ENCODE measurements at places on chromosomes 5 and 9. TPM values are rescaled to one million over a fixed set of nuclear protein-coding genes. Genes with fewer than 3 reads are reported as not detected.

Gene RNF183
- not detected for total RNA-seq

Gene KCNIP1
- total RNA-seq, result not detected

Gene PCDHGA4
- 0.11 TPM for total RNA-seq

Gene ARID3C
- 0.27 TPM for total RNA-seq

Gene MAT2B
- total RNA-seq, result 145 TPM

GRCh38 chr9:75866273-75866871, 24.1 kb upstream of the PCSK5 start:
- peak; percentile 53 for DNase-seq

- DNase-seq, result no peak
Measured at GRCh38 chr5:76145945-76146344, 62.8 kb downstream of the SV2C start.

DNA sequence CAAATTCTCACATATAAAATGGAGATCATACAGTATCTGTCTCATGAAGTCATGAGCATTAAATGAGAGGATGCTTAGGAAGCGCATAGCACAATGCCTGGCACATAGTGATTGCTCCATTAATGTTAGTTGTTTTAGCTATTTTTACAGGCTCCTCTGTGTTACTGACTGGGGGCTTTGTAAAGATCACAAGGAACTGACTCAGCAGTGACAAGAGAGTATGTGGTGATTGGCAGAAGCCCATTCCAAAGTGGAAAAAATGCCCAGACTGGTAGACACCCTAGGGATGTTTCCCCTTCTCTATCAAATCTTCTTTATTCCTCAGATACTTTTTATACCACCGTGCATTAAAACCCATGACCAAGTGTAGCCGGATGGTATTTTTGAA, 33.5 kb downstream of the ABLIM3 start:
- no peak for DNase-seq

DNA sequence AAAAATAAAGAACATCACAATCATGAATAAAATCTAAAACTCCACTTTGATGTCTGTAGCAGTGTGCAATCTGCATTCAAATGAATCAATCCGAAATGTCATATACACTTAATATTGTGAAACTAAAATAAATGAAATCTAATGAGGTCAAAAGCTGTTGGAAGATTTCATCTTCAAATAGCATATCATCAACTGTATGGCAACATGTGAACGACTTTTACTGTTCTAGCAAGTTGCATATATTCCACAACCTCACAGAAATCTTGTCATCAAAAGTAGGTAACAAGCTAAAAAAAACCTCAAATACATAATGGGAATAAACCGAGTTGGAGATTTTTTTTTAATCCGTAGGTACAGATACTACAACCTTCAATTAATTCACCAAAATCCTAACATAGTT, 1.2 kb downstream of the PTBP3 start:
- no peak for DNase-seq

DNA sequence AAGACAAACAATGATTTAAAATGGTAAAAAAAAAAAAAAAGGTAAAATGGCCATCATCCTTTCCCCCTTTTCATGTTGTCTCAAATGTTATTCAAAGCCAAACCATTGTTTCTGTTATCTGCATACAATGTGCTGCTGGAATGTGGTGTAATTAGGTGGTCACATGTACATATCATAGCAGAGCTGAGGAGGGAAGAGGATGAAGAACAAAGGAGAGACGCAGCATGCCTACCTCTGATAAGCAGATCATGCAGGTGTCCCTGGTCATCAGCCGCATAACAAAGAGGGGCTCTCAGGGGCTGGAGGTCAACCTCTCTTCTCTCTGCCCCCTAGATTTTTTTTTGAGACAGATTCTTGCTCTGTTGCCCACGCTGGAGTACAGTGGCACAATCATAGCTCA, 141.0 kb downstream of the CARTPT start:
- DNase-seq, result no peak

DNA sequence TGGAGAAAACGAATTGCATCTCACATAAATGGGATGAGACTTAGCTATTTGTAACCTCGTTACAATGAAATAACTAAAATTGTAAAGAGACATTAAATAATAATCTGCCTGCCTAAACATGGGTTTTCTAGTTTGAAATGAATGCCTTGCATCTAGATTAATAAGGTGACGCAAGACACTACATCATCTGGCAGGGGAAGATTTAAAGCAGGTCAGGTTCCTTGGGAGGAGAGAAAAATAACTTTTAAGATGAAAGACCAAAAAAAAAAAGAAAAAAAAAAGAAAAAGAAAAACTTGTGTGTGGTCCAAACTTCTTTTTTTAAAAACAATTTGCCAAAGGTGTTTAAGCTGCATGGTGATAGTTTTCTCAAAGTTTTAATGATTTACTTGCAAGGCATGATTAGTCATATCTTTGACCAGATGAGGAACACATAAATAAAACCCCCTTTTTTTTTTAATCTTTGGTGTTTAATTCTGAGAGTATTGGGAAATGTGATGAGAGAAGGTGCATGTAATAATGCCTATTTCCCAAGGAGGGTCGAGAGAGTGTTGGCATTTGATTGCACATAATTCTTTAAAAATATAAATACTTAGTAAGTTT, 122.9 kb upstream of the ADAMTSL1 start:
- no peak for DNase-seq

DNA sequence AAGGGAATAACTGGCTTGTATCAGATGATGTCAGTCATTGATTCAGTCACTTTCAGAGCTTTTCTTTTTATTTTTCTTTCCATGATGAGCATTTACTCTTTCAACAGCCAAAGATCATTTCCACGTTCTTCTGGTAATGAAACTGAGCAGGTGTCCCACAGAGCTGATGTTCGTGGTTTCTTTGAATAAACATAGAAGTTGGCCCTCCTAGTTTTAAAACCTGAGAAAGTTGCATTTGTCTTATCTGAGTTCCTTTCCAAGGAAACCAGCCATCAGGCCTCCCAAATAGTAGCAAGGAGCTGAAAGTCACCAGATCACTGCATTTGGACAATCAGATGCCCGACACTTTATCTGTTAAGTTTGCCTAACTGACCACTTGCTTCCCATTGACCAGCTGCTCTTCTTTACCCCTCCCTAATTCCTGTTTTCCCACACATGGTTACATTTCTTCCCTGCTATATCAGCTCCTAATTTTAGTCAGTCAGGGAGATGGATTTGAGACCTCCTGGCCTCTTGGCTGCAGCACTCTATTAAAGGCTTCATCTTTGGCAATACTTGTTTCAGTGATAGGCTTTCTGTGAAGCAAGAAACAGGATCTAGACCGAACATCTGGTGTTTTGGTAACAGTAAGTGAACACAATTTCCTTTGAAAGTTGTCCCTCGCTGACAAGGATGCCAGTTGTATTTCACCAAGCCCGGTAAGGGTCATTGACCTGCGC, 420.8 kb downstream of the CHSY3 start:
- DNase-seq, result no peak

DNA sequence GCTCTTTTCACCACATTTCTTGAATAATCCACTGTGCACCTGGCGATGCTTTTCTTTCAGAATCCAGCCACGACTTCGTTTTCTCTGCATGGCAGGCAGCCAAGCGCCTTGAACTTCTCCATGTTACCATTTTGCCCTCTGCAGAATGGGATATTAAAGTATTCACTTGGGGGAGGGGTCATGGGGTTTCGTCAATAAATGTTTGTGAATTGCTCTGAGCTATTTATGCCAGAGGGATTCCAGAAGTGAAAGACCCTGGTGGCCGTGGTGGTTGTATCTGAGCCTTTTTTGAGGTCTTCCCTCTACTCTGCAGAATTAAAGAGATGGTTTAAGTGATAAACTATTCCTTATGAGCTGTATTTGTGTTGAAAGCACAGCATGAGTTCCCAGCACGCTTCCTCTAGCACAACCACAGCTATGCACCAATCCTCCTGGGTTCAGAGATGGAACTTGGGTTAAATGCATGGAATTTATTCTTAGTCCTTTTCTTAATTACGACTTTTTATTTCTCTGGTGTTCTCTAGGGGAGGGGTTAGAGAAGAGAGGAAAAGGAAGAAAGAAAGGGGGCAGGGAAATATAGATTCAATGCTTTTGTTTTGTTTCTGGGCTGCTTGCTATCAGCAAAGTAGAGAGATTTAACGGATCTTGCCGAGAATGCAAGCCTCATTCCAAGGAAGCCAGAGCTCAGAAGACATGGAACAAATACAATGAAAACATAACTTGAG, 478.2 kb upstream of the TNC start:
- DNase-seq, result no peak

DNA sequence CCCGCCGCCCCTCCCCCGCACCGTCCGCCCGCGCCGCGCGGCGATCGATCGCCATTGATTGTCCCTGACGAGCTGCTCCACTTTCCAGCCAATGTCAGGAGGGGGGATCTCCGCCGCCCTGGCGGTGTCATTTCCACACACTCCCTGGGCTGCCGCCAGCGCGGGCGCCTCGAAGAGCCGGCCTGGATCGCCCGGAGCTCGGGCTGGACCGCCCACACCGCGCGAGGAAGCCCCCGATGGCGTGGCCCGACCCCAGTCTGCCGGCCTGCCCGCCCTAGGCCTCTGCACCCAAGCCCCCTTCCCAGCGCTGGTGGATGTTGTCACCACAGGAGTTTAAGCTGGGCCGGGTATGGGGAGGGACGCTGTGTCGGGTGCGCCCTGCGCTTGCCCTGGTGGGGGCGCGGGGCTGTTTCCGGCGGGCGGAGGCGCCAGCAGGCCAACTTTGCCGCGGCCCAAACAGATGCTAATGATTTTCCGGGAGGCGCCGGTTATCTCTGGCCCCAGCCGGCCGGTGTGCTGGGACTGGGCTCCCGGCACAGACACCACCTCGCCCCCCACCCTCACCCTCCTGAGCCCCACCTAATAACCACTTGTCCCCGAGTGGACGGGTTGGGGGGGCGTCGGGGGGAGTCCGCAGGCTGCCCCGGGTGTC, 10.6 kb upstream of the CXXC5 start:
- peak; percentile 35 for DNase-seq

- DNase-seq, result no peak
Measured at GRCh38 chr5:153425914-153426313, 64.6 kb upstream of the GRIA1 start.

DNA sequence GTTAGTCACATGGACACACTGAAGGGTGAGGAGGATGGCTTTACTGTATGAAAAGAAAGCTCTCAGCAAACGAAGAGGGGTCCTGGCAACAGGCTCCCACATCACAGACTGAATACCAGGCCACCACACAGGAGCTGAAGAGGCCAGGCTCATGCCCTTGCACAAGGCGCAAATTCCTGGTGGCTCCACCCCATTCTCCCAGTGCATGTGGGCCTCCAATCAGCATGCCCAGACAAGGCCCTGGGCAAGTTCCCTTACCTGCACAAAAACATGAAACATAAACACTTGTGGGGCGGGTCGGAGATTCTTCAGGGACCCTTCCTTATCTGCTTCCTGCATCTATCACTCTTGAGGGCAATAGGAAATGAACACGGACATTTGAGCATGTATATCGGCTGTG, 935.8 kb upstream of the EDIL3 start:
- DNase-seq, result no peak

- no peak for DNase-seq
Measured at GRCh38 chr9:126485662-126486061, 128.1 kb upstream of the LMX1B start.

DNA sequence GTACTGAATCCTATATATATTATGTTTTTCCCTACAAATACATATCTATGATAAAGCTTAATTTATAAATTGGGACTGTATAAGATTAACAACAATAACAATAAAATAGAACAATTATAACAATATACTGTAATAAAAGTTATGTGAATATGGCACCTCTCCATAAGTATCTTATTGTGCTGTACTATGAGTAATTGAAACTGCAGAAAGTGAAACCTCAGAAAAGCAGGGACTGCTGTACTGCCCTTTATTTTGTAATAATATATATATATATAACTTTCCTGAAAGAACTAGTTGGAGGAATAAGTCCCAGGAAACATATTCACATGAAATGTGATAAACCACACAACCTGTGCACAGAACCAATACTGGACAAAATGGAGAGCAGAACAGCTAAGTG, 77.3 kb downstream of the PAM start:
- DNase-seq, result no peak

- no peak for DNase-seq
Measured at GRCh38 chr5:35438786-35439185, 178.9 kb upstream of the SPEF2 start.

DNA sequence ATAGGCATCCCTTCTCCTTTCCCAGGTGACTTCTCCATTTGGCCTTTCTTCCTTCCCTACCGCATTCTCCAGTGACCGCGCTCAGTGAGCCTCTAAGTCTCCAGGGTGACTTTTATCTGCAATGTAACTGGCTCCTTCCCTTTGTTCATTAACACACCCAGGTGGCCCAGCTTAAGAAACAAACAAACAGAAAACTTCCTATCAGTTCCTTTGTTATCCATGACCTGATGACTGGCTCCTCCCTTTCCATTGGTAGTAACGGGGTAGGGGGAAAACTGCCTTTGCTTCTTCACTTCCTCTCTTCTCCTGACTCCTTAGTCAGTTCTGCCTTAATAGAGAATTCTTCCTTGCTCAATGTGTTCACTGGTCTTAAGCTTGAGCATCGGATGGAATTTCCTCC, 7.0 kb upstream of the SH3GL2 start:
- no peak for DNase-seq

- no peak for DNase-seq
Measured at GRCh38 chr5:147534172-147534951, 24.5 kb upstream of the DPYSL3 start.

DNA sequence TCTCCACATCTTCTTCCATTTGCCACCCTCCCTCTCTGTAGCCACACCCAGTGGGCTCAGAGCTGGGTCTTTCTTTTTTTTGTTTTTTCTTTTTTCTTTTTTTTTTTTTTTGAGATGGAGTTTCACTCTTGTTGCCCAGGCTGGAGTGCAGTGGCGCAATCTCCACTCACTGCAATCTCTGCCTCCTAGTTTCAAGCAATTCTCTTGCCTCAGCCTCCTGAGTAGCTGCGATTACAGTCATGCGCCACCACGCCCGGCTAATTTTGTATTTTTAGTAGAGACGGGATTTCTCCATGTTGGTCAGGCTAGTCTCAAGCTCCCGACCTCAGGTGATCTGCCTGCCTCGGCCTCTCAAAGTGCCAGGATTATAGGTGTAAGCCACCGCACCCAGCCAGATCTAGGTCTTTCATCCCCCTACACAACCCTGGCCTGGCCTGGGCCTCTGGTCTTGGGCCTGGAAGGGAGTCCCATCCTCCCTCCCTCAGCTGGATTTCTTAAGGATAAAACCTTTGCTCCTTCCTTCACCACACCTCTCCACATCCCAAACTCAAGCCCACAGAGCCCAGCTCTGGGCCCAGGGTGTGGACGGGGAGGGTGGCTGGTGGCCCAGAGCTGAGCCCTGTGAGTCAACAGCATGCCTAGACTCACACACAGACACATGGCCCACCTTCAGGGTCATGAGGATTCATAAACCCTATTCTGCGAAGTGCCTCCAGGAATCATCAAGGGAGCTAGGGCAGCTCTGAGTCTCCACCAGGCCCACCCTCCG, 18.8 kb upstream of the KCNIP1 start:
- DNase-seq, result no peak

GRCh38 chr5:78162253-78162862, 132.1 kb downstream of the AP3B1 start:
- DNase-seq, result no peak

DNA sequence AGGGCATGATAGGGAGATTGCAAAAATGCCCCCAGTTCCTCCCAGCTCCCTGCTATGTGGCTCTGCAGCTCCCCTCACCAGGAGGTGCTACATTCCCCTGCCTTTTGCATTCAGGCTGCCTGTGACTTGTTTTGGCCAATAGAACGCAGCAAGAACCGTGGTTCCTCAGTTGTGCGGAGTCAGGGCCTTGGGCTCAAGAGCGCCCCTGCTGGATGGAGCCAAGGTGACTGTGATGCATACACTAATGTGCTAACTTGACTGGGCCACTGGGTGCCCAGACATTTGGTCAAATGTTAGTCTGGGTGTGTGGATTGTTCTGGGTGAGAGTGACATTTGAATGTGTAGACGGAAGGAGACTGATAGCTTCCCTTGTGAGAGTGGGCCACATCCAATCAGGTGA, 123.3 kb upstream of the MVB12B start:
- no peak for DNase-seq
